ENCODE measurements at places on chromosomes 7 and 10. TPM values are rescaled to one million over a fixed set of nuclear protein-coding genes. Genes with fewer than 3 reads are reported as not detected.

DNA sequence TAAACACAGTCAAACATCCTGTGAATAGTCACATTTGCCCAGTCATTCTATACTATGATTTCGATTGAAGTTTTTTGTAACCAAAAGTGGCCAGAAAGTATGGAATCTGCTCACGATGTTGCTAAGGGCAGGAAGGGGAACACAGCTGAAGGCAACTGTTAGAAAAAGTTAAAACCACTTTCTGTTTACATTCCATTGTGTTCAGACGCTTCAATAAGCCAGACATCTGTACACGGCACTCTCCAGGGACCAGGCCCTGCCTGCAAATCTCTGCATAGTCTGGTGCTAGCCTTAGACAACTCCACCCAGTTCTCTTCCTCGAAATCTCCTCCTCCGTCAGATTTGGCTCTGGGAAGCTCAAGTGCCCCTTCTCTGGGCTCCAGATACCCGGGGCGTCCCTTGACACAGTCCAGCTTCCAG, 17.1 kb upstream of the TMEM120A start:
- DNase-seq: no peak

The PDK4 gene
- 130 TPM for total RNA-seq

DNA sequence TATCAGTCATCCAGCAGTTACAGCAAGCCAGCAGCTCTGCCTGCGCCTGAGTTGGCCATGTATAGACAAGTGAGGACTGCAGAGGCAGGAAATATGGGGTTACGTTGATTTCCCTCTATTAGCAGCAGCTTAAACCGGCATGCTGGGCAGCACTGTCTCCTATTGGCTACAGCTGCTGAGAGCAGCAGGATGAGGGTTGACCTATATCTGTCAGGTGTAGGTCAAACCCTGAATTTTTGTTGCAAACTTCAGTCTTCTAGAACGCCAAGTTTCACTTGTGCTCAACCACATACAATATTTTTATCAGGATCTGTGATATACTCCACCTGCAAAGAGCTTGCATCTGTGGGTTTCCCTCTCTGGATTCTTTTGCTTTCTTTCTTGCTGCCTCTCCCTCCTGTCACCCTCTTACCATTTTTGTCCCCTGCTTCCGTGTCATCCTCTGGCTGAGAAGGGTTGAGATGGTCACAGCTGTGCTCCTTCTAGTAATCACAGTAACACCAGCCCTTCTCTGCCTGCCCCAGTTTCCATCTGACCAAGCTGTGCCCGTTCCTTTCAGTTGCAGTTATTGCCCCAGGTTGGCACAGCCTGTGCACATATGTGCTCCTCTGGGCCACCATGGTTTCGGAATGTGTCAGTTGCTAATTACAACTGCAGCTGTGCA, 23.8 kb upstream of the GLCCI1 start:
- peak; percentile 81 for DNase-seq

- DNase-seq: no peak
These were observed 82.9 kb downstream of the NPY start for GRCh38 chr7:24366876-24367275.

- peak; percentile 51 for DNase-seq
These were observed 15.6 kb downstream of the SHH start for GRCh38 chr7:155796381-155797261.

The LOXL4 gene
- 0.85 TPM for total RNA-seq

The SMNDC1 gene
- total RNA-seq: 10.5 TPM

GRCh38 chr10:57898231-57898630, 369.5 kb downstream of the IPMK start:
- DNase-seq: no peak

The SFRP4 gene
- total RNA-seq: not detected

The NPY gene
- 3.8 TPM for total RNA-seq

The PNLIPRP3 gene
- total RNA-seq: not detected

The AKR1C4 gene
- total RNA-seq: 1.1 TPM

DNA sequence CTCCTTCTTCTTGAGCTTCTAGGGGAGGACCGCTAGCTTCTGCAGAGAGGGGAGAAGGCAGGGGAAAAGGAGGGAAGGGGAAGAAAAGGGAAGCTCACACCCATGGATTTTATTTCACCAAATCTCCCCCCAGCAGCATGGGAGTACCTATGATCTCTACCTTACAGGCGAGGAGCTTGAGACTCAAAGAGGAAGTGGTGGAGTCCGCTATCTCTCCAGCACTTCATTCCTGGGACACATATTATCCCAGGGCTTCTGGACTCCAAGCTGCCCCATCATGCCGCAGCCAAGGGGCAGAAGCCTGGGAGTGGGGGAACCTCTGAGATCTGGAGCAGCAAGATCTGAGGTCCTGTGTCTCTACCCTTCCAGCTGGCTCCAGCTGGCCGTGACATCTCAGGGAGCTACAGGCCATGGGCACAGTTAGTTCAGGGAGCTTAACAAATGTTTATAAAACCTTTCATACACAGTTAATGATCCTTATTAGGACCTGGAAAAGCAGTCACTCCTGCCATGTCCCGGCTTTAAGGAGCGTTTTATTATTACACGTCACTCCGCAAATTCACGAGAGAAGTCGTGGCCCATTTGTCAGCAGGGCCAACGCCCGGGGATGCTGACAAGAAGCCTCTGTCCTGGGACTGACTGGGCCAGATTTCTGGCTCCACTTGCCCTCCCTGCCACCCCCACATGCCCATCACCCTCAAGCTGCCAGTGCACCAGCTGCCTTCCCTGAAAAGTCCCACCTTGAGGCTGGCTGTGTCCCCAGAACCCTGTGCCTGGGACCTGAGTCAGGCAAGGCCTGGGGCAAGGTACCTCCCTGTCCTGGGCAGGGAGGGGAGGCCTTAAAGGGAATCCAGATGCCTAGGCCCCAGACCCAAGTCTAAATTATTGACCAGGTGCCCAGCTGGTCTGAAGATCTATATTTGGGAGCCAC, 132.1 kb upstream of the ZMIZ1 start:
- no peak for DNase-seq

GRCh38 chr7:113321201-113321600, 202.8 kb upstream of the SMIM30 start:
- DNase-seq: no peak

Data from Peyer's patch (tissue), 4 donors.